ENCODE measurements at places on chromosomes 2 and 18. TPM values are rescaled to one million over a fixed set of nuclear protein-coding genes. Genes with fewer than 3 reads are reported as not detected.

DNA sequence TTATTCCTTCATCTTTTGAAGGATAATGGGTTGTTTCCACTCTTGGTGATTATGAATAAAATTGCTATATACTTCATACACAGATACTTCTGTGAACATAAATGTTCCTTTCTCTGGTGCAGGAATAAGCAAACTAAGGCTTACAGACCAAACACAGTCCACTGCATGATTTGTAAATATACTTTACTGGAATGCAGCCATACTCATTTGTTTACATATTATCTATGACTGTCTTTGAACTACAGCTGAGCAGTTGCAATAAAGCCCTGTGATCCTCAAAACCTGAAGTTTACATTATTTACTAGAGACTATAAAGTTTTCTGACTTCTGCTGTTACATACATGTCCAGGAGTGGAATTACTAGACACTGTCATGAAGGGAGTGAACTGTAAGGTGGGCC is 381.0 kb upstream of the CNTNAP5 start:
- no peak overlapping the region for H3K27ac ChIP-seq
- H3K27me3 ChIP-seq = no peaks in the 10 kb centered on the region
- H3K4me3 ChIP-seq = no peak overlapping the region
- no peaks in the 10 kb centered on the region for H3K4me1 ChIP-seq
- H3K36me3 ChIP-seq = no peaks in the 10 kb centered on the region

DNA sequence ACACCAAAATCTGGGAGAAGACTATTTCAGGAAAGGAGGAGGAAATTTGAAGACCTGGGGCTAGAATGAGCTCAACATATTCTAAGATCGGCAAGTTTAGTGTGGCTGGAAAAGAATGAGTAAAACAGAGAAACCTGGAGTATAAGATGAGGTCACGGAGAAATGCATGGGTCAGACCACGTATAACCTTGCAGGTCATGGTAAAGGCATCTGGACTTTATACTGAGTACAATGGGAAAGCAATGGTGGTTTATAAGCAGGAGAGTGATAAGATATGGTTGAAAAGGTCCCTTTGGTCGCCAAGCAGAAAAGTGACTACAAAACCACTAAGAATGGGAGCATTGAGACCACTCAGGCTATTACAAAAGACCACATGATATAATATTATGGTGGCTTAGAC is 91.2 kb upstream of the CDKL4 start:
- no peak overlapping the region for H3K4me3 ChIP-seq
- no peak for DNase-seq
- H3K36me3 ChIP-seq = peaks cover 7% of the 10 kb centered on the region

DNA sequence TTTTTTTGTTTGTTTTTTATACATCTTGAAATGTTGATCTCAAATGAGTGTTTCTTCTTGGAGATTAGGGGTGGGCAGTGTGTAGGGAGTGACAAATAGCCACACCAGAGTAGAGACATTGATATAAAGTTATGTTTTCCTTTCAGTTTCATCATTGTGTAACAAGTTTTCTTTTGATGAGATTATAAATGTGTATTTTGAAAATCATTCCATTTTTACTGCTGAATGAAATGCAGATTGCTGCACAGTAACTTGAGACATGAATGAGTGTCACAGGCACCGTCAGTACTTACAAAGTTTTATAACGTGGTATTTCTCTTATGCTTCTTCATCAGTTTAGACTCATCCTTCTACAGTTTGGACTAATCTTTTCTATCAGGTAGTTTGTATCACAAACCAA is 370 bp downstream of the MEP1B start:
- H3K27me3 ChIP-seq = no peaks in the 10 kb centered on the region
- H3K4me3 ChIP-seq = no peak overlapping the region
- H3K4me1 ChIP-seq = no peaks in the 10 kb centered on the region
- H3K36me3 ChIP-seq = no peaks in the 10 kb centered on the region
- no peak overlapping the region for H3K27ac ChIP-seq

- no peaks in the 10 kb centered on the region for H3K36me3 ChIP-seq
- no peak for DNase-seq
- H3K4me3 ChIP-seq = no peak overlapping the region
- no peak overlapping the region for H3K27ac ChIP-seq
- no peaks in the 10 kb centered on the region for H3K27me3 ChIP-seq
Observed at GRCh38 chr2:63735931-63736330, 105.8 kb upstream of the UGP2 start.

DNA sequence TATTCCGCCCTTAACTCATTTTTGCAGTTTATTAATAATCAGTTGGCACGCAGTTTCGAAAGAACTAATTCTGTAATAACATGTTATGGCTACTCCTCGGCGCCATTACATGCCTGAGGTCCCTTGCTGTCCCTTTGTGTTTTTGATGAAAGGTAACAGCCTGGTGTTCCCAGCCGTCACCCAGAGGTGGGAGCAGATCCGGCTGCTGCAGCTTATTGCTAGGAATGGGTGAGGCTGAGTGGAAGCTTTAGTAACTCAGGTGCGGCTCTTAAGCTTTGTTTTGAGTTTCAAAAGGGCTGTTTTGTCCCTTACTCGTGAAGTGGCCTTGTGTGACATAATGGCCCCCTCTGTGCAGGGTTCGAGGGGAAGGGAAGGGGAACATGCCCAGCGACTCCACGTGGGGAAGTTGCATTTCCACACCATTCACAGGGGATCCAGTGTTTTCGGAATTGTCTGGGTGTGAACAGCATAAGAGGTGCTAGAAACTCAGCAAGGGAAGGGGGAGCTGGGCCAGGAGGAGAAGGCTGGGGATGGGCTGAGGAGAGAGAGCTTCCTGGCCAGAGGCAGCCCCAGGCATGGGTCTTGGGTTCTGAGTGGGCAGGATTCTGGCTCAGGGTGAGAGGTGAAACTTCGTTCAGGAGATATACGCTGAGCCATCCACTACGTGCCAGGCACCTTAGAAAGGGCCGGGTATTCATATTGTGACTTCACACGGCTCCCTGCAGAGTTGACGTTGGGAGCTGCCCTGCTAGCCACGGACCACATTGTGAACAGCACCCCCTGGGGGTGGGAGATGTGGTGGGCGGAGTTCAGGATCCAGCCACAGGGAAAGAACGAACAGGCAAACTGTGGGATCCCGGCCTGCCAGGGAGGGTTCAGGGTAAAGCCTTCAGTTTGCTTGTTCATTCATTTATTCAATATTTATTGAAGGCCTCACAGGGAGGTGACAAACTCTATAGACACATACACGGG is 84.4 kb downstream of the TGOLN2 start:
- DNase-seq = no peak
- no peaks in the 10 kb centered on the region for H3K36me3 ChIP-seq
- no peak overlapping the region for H3K4me3 ChIP-seq
- H3K27ac ChIP-seq = no peak overlapping the region

DNA sequence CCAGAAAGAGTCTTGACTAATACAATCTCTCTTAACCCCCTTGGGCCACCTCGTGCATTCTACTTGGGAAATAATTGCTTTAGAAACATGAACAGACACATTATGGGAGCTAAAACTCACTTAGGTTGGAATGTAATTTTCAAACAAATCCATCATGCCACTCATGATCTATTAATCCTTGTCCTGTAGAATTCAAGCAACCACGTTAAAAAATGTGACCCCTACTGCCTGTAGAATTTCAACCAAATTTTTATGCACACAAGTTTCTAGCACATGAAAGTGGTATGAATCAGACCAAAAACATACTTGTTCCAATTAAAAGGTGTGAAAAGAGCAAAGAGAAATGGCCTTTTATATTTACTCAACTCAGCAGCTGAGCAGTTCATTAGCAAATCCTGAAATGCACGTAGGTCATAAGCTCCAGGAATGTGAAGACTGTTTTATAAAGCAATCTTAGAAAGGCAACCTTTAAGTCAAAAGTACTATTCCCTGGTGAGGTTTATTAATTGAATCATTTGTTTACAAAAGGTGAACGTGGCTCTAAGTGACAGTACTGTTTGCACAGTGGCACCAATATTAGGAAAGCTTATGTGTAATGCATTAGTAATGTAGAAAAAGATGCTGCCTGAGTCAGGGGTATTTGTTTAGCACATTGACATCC is 459.4 kb upstream of the UBE2E3 start:
- H3K27ac ChIP-seq = no peak overlapping the region
- H3K27me3 ChIP-seq = peaks cover 1% of the 10 kb centered on the region

- H3K4me1 ChIP-seq = peaks cover 17% of the 10 kb centered on the region
- no peak overlapping the region for H3K27ac ChIP-seq
- H3K27me3 ChIP-seq = no peaks in the 10 kb centered on the region
Observed at GRCh38 chr18:74507927-74508326, 11.8 kb downstream of the CNDP2 start.

DNA sequence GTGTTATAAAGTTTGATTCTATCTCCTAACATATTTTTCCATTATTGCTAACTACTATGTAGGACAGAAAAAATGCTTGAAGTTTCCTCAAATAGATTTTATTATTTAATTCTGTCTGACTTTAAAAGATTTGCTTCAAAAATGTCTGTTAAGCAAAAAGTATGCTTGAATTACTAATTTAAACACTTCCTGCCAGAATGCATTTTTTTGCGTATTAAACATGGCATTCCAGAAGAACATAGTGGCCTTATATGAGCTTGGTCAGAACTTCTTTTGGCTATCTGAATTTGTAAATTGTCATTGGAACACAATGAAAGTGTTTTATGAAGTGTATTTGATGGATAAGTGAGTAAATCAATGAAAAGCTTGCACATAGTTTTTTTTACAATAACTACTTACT is 37.8 kb downstream of the MBD5 start:
- no peak overlapping the region for H3K4me3 ChIP-seq
- no peaks in the 10 kb centered on the region for H3K4me1 ChIP-seq

- no peaks in the 10 kb centered on the region for H3K36me3 ChIP-seq
- peaks cover 20% of the 10 kb centered on the region for H3K4me1 ChIP-seq
- H3K4me3 ChIP-seq = no peak overlapping the region
- H3K27ac ChIP-seq = no peak overlapping the region
- peaks cover 10% of the 10 kb centered on the region for H3K27me3 ChIP-seq
- DNase-seq = no peak
Observed at GRCh38 chr2:9663008-9663879, 32.4 kb upstream of the YWHAQ start.

GRCh38 chr2:203960811-203961210 is 24.2 kb downstream of the ICOS start:
- H3K27me3 ChIP-seq = no peaks in the 10 kb centered on the region
- H3K36me3 ChIP-seq = peaks cover 54% of the 10 kb centered on the region
- no peak overlapping the region for H3K27ac ChIP-seq

Gene OSR1
- total RNA-seq = not detected

Gene FTCDNL1
- total RNA-seq = 2.1 TPM

All from activated T-helper 1 cell treated with anti-CD3 and anti-CD28 coated beads, Interleukin-12 subunit alpha, Interleukin-12 subunit beta, Interleukin-2, Interleukin-4 antibody, amounts not matched to agents 30 ng/mL and 10 ng/mL and 1 ng/mL, durations not matched to agents 14 hours and 24 hours and 36 hours (primary cell).